Hematopoietic multipotent progenitor cell treated with erythropoietin and hydrocortisone succinate and interleukin-3 and kit ligand, for 4 days (in vitro differentiated cells): ENCODE measurements at places on chromosomes 1 and 21.

DNA sequence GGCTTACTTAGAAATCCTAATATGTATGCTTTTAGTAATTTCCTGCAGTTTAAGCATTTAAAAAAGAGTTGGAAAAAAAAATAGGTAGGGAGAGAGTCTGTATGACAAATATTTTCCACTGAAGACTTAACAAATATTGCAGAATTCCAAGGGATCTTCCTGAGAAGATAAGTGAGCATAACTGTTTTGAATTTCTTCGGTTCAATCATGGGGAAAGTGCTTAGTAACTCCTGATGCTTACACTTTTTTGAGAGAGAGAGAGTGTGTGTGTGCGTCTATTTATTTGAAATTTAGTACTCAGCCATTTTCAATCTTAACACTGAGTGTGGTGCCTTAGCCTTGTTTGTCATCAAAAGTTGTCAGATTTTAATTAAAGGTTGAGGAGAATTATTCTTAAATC, 18.5 kb downstream of the SON start:
- DNase-seq = no peak

GRCh38 chr1:88655685-88656299, 28.3 kb upstream of the PKN2 start:
- DNase-seq = peak; percentile 64

DNA sequence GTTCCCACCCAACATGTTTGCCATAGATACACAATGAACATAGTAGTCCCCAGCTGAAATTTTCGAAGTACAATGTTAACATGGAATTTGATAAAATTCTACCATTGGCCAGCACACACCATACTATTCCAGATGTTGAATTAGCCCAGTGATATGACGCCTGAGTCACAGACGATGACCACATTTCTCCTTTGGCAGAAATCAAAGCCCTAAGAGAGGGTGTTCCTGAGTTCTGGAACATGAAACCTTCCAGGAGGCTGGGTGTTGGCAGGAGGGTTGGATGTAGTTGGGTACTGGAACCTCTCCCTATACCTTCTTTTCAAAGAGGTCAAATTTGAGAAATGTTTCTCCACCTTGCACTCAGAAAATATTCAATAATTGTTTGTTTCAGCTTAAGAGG, 37.8 kb downstream of the LPAR3 start:
- DNase-seq = no peak

- no peak for DNase-seq
Observed at GRCh38 chr1:211172657-211173056, 38.7 kb upstream of the KCNH1 start.
